ENCODE measurements at places on chromosomes 6 and 20. TPM values are rescaled to one million over a fixed set of nuclear protein-coding genes. Genes with fewer than 3 reads are reported as not detected.

The ZNF343 gene
- polyA plus RNA-seq = 14.3 TPM

The TUBB1 gene
- polyA plus RNA-seq = not detected

The NRSN1 gene
- 24.5 TPM for polyA plus RNA-seq

The CGA gene
- polyA plus RNA-seq = not detected

The CRIP3 gene
- 3.7 TPM for polyA plus RNA-seq

The WFDC10B gene
- polyA plus RNA-seq = not detected

The COX7A2 gene
- 1,352 TPM for polyA plus RNA-seq

The TRIM15 gene
- not detected for polyA plus RNA-seq

The OR2J3 gene
- polyA plus RNA-seq = not detected

The GABRR1 gene
- polyA plus RNA-seq = 0.36 TPM

The GPX5 gene
- not detected for polyA plus RNA-seq

The GSTA3 gene
- polyA plus RNA-seq = not detected

The TRIM10 gene
- polyA plus RNA-seq = not detected

The MICA gene
- 0.87 TPM for polyA plus RNA-seq

The CDSN gene
- polyA plus RNA-seq = not detected

The DACT2 gene
- polyA plus RNA-seq = 0.48 TPM

The CRNKL1 gene
- 27.0 TPM for polyA plus RNA-seq

The TSPYL4 gene
- polyA plus RNA-seq = 97.2 TPM

The LKAAEAR1 gene
- 16.3 TPM for polyA plus RNA-seq

The NKAIN4 gene
- polyA plus RNA-seq = 11.2 TPM

The ECI2 gene
- 30.9 TPM for polyA plus RNA-seq

The MOCS1 gene
- polyA plus RNA-seq = 4.6 TPM

The C2 gene
- polyA plus RNA-seq = 1.2 TPM

The OR2B3 gene
- not detected for polyA plus RNA-seq

The KHDC1 gene
- 1.5 TPM for polyA plus RNA-seq

Data from neural cell (in vitro differentiated cells).